ENCODE measurements at places on chromosomes 16 and 17.

DNA sequence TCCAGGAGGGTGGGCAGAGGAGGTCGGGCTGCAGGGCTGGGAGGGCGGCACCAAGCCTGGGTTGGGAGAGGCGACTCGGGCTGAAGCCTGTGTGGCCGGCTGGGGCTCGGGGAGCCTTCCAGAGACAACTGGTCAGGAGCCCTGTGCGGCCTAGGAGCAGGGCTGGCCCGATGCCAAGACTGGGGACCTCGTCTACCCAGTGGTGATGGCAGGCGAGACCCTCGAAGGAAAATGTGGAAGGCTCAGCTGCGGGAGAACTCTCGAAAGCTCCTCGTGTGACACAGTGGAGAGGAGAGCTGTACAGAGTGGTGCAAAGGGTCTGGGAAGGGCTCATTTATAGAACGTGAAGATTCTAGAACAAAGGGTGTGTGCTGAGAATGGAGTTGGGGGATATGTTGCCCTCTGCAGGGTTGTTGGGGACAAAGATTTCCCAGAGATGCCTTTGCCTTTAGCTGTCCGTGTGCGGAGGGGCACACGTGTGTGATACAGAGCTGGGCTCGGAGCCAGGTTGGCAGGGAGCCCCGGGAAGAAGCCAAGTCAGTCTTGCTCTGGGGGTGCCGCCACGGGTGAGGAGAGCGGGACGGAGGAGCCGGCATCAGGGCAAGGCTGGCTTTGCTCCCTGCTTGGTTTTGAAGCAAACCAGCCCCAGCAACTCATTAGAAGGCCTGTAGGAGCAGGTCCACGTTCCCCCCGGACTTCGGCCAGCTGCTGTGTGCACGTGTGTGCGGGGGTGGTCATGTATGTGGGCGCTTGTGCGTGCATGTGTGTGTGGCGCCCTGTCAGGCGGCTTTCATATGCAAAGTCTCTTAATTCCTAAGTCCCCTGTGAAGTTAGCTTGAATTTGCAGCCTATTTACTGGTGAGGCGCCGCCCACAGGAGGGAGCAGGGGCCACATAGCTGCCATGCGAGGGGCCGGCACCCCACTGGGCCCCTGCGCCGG, 132.4 kb upstream of the CHMP6 start:
- DNase-seq: no peak

- DNase-seq: no peak
Observed at GRCh38 chr17:17670701-17671305, 10.5 kb upstream of the RAI1 start.

DNA sequence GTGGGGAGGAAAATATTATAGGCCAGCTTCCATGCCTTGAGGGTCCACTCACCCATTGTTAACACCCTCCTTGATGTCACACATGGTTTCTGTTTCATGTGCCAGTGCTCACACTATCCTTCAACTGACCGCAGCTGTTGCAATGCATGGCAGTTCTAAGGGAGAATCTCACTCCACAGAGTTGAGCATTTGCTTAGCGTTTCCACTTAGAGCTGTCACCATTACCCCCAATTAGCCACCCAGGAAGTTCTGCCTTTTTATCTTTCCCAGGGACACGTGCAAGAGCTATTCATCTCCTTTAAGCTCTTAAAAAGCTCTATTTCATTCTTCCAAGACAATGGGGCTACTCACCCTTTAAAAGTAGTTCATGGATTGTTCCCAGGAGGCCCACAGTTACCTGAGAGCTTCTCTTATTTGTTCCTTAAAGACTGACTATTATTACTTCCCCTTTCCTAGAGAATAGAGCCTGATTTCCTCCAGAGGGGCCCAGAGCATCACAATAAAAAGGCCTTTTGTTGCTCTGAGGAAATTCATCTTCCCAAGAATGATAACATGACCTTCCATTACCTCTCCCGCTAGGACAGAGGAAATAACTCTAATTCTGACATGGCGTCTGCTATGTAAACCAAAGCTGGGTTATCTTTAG, 126.8 kb downstream of the CACNG3 start:
- no peak for DNase-seq

DNA sequence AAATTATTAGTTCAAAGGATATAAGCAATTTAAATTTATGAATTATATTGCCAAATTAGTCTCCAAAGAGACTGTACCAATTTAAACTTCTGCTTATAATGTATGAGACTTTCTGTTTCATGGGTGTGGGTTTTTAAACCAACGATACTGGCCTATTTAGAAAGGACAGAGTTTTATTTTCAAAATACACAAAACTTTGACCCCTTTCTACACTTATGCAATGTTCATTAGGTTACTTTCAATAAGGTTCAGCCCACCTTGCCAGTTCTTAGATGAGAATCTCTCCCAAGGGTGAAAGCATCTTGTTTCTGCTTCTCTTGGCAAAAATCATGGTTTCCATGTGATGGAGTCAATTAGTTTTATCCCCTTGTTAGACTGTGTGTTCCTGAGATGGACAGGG, 84.7 kb downstream of the MYO1D start:
- no peak for DNase-seq

GRCh38 chr17:18117982-18118975, 9.7 kb downstream of the MYO15A start:
- DNase-seq: no peak

- DNase-seq: peak; percentile 19
Observed at GRCh38 chr17:82065638-82066303, at the start of gene DUS1L. TSS of gene DUS1L (minus strand) at chr17:82065804. CDS start at chr17:82065059, 745 bp downstream.

DNA sequence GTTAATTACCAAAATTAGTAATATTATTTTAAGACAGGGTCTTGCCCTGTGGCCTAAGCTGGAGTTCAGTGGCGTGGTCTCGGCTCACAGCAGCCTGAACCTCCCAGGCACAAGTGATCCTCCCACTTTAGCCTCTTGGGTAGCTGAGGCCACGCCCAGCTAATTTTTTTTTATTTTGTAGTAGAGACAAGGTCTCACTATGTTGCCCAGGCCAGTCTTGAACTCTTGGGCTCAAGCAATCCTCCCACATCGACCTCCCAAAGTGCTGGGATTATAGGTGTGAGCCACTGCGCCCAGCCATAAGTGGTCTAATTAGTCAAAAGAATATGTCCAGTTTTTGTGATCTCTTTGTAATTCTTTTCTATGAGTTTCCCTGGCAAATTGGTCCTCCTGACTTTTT, 12.0 kb upstream of the CFDP1 start:
- DNase-seq: no peak

GRCh38 chr17:29867643-29868181, 62.3 kb downstream of the SSH2 start:
- DNase-seq: no peak

DNA sequence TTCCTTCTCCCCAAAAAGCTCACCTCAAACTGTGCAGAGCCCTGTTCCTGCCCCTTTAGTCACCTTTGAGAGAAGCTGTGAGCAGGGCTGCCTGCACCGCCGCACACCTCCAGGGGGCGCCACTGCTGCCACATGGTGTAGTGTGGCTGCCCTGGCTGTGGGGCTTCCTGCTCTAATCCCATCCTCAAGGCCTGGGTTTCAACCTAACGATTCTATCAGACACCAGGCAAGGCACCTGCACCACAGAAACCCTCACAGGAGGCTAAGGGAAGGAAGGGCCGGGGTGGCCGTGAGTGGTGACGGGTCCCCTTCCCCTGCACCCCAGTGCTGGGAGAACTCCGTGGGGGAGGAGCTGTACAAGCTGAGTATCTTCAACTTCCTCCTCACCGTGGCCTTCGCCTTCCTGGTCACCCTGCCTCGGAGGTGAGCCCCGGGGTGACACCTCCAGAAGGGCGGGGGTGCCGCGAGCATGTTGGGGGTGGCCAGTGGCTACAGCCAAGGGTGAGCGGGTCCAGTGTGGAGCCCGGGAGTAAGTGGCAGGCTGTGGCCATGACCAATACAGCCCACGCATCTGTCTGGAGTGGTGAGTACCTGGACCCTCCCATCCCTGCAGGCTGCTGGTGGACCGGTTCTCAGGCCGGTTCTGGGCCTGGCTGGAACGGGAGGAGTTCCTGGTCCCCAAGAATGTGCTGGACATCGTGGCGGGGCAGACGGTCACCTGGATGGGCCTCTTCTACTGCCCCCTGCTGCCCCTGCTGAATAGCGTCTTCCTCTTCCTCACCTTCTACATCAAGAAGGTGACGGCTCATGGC, 7.0 kb downstream of the TMC8 start:
- no peak for DNase-seq

DNA sequence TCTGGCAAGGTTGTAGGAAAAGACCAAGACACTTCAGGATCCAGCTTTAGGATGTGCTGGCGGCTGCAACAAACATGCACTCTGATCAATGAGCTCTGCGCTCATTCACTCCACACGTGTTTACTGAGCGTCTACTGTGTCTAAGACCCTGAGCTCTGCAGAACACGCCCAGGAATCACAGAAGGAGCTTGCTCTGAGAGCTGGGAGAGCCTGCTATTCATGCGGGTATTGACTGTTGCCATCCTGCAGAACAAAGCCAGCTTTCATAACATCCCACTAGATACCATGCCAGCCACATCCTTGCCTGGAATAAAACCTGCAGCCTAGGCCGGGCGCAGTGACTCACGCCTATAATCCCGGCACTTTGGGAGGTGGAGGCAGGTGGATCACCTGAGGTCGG, 44.1 kb downstream of the NXN start:
- no peak for DNase-seq

DNA sequence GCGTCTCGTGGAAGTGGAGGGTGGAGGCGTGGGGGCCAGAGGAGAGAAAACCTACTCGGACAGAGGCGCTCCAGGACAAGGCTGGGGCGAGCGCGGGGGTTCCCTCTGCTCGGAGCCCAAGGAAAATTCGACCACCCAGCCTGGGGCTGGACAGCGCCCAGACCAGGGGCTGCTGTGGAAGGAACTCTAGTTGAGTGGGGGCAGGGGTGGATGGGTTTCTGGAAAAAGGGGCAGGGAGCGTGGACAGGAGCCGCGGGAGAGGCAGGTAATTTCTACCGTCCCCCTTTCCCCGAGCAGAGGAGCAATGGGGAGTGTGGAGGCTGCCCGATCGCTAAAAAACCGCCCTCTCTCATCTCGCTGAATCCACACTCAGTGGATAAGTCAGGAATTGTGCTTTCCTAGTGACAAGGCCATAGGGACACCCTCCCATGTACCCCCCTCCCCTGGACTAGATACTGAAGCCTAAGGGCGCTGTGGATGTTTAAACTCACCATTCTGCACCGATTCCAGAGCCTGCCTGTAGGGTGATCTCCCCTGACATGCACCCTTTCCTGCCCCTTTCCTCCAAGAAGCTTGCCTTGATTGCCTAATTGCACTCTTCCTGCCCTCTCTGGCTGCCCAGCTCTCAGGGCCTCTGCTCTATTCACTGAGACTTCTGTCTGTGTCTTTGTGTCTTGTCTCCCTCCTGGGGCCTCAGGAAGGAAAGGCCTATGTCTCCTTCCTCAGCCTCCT, 90.7 kb upstream of the TMEM97 start:
- DNase-seq: no peak

- DNase-seq: no peak
Observed at GRCh38 chr17:30975042-30975820, 4.4 kb downstream of the RNF135 start.

DNA sequence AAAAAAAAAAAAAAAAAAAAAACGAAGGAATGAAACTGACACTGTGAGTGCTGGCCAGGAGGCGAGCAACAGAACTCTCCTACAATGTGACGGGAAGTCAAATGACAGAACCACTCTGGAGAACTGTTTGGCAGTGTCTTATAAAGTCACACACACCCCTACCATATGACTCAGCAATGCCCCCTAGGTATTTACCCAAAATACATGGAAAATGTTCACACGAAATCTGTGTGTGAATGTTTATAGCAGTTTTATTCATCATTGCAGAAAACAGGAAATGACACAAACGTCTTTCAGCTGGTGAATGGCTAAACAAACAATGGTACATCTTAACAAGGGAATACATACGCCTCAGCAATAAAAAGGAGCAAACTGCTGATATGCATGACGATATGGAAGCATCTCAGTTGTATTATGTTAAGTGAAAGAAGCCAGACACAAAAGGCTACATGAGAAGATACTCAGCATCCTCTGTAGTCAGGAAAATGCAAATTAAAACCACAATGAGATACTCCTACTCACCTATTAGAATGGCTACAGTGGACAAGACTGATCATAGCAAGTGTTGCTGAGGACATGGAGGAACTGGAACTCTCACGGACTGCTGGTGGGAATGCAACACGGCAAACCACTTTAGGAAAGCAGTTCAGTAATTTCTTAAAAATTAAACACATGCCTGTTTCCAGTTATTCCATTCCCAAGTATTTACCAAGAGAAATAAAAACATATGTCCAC, 74.7 kb downstream of the TBC1D16 start:
- no peak for DNase-seq

DNA sequence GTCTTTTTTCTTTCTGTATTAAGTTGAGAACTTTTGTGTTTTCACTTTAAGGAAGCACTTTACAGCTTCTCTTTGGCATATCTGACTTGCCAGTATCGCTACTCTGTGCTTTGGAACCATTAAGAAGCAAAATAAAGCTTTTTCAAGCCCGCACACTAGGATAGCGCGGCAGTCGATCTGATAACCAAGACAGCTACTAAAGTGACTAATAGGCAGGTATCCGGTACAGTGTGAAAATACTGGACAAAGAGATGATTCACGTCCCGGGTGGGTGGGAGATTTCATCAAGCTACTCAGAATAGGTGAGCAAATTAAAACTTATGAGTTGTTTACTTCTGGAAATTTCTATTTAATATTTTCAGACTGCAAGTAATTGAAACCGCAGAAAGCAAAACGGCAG, 53.8 kb downstream of the SHISA6 start:
- DNase-seq: no peak

DNA sequence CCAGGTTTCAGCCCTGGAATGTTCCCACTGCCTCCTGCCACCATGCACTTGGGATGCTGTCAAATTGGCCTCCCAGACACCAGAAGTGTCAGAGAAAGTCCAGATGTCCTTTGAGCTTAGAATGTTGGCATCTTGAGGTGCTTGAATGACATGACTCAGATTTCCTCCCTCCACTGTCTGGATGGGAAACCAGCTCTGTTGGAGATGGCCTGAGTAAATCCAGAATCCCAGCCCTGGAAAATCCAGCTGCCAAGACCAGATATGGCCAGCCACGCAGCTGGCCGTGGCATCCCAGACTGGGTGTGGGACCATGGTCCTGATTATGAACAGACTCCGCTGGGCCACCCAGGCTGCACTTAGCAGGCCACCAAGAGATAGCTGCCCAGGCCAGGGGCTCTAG, 57.0 kb upstream of the CLEC3A start:
- DNase-seq: no peak
